Muscle of leg (tissue), 16 donors: ENCODE measurements at places on chromosomes 11 and 22. TPM values are rescaled to one million over a fixed set of nuclear protein-coding genes. Genes with fewer than 3 reads are reported as not detected.

The DUSP8 gene
- total RNA-seq, result 1.5 TPM

The KCNJ1 gene
- total RNA-seq, result 0.18 TPM

The MMP13 gene
- total RNA-seq, result 0.04 TPM

DNA sequence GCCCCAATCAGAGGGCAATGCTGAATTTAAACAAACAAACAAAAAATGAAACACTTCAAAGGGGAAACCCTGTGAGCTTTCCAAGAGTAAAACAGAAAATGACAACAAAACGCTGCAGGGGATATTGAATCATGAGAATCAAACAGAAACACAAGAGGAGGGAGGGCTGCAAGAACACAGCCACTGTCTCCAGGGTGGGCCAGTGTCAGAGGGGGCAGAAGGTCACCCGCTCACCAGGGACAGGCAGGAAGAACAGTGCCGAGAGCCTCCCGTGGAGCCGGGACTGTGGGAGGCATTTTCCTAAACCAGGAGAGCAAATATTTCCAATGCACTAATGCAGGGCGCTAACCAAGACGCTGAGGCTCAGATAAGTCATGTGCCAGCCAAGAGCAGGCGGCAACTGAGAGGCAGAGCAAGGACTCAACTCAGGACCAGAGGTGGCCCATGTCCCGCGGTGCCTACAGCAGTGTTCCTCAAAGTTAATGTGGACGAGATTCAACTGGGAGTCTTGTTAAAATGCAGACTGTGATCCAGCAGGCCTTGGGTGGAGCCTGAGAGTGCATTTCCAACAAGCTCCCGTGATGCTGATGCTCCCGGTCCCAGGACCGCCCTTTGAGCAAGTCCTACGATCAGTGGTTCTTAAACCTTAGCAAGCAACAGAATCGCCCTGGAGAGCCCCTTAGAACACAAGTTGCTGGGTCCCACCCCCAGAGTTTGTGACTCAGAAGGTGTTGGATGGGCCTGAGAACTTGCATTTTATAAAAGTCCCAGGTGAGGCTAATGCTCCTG, 197.2 kb downstream of the TENM4 start:
- peak; percentile 61 for DNase-seq

DNA sequence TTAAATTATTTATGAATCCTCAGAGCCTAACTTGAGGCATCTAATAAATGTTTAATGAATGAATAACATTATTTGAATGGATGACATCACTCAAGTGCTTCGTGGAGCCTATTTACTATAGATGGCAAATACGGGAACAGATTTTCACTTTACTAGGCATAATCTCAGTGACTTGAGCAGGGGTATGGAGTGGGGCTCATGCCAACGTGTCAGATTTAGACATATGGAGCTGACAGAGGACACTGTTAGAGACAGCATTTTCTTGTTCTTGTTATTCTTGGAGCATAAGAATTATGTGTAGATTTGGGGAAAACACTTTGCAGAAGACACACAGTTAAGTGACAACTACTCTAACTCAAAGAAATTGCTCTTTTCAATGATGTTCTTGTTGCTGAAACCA, 78.5 kb downstream of the RDX start:
- DNase-seq, result no peak

- DNase-seq, result no peak
Observed at GRCh38 chr11:83852775-83853442, 566.7 kb upstream of the CCDC90B start.

GRCh38 chr11:33197915-33198727, 36.8 kb upstream of the CSTF3 start:
- peak; percentile 40 for DNase-seq

DNA sequence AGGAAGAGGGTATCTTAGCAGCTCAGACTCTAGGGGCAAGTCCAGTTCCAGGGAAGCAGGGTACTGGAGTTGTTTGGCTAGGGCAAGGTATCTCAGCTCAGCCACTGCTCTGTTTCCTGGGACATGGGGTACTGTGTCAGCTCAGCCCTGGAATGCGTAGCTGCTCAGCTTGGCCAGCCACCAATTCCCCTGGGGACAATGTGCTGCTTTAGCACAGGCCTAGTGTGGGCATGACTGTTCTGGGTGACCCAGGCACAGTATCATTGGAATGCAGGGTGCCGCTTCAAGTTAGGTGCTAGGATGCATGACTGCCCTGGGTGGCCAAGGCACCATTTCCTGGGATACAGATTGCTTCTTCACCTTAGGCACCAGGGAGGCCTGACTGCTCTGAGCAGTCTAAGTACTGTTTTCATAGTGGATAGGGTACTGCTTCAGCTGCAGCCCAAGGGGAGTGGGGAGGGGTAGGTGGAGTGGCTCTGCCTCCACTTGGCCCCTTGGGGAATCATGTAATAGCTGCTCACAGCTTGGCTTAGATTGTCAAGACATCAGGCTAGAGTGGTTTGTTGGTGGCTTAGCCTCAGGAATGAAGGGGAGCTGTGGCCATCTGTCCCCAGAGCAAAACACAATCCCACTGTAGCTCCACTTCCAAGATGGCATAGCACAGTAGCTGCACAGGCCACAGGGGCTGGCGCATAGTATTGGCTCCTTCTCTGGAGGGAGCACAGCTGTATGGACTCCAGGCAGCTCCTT, 36.0 kb downstream of the MADD start:
- no peak for DNase-seq

DNA sequence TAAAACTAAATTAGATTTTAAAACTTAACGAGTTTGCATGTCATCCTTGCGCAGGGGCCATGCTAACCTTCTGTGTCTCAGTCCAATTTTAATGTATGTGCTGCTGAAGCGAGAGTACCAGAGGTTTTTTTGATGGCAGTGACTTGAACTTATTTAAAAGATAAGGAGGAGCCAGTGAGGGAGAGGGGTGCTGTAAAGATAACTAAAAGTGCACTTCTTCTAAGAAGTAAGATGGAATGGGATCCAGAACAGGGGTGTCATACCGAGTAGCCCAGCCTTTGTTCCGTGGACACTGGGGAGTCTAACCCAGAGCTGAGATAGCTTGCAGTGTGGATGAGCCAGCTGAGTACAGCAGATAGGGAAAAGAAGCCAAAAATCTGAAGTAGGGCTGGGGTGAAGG, 10.6 kb downstream of the LIMK2 start:
- DNase-seq, result no peak

- DNase-seq, result no peak
Observed at GRCh38 chr11:119180729-119181676, 4.3 kb upstream of the NHERF4 start.

- no peak for DNase-seq
Observed at GRCh38 chr22:45181240-45181639, 17.5 kb downstream of the NUP50 start.

- peak; percentile 10 for DNase-seq
Observed at GRCh38 chr11:19628018-19628417, 84.6 kb upstream of the NAV2 start.
